ENCODE measurements at places on chromosomes 5 and 9.

- H3K4me1 ChIP-seq, result peaks cover 5% of the 10 kb centered on the region
- peak overlapping the region; percentile 69 for H3K27ac ChIP-seq
- no peaks in the 10 kb centered on the region for H3K27me3 ChIP-seq
- DNase-seq, result peak; percentile 11
- H3K4me3 ChIP-seq, result no peak overlapping the region
Observed at GRCh38 chr5:116747881-116748280, 173.3 kb upstream of the SEMA6A start.

- peaks cover 15% of the 10 kb centered on the region for H3K36me3 ChIP-seq
- H3K4me3 ChIP-seq, result no peak overlapping the region
- no peak overlapping the region for H3K27ac ChIP-seq
- no peaks in the 10 kb centered on the region for H3K4me1 ChIP-seq
- H3K27me3 ChIP-seq, result no peaks in the 10 kb centered on the region
Observed at GRCh38 chr5:64773533-64773932, 4.8 kb downstream of the CWC27 start.

- no peak overlapping the region for H3K4me3 ChIP-seq
- H3K27me3 ChIP-seq, result no peaks in the 10 kb centered on the region
- no peaks in the 10 kb centered on the region for H3K36me3 ChIP-seq
- no peak overlapping the region for H3K27ac ChIP-seq
- peaks cover 9% of the 10 kb centered on the region for H3K4me1 ChIP-seq
- no peak for DNase-seq
Observed at GRCh38 chr9:91101611-91102168, 260.0 kb downstream of the AUH start.

DNA sequence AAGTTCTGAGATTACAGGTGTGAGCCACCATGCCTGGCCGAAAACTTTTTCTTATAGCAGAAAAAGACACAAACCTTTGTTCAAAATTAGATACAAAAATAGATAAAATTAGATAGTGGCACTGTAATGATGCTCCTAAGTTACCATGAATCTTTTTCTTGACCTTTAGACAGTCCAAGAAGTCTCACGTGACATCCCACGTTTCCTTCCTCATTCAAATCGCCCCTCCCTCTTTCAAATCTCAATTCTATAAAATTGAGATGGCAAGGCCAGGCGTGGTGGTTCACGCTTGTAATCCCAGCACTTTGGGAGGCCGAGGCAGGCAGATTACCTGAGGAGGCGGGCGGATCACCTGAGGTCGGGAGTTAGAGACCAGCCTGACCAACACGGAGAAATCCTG lies 7.7 kb upstream of the ZCCHC10 start:
- H3K4me1 ChIP-seq, result no peaks in the 10 kb centered on the region
- no peaks in the 10 kb centered on the region for H3K27me3 ChIP-seq
- DNase-seq, result no peak
- H3K36me3 ChIP-seq, result no peaks in the 10 kb centered on the region
- no peak overlapping the region for H3K27ac ChIP-seq

All from mesenchymal stem cell (in vitro differentiated cells and primary cell).